Occipital lobe (tissue), 3 donors: ENCODE measurements at places on chromosomes 12 and 14. TPM values are rescaled to one million over a fixed set of nuclear protein-coding genes. Genes with fewer than 3 reads are reported as not detected.

Gene HCAR3
- total RNA-seq, result 0.16 TPM

Gene SLC5A8
- 1.4 TPM for total RNA-seq

- DNase-seq, result no peak
These were observed 22.3 kb downstream of the GPRC5D start for GRCh38 chr12:12929696-12930095.

Gene RHEBL1
- total RNA-seq, result 0.78 TPM

DNA sequence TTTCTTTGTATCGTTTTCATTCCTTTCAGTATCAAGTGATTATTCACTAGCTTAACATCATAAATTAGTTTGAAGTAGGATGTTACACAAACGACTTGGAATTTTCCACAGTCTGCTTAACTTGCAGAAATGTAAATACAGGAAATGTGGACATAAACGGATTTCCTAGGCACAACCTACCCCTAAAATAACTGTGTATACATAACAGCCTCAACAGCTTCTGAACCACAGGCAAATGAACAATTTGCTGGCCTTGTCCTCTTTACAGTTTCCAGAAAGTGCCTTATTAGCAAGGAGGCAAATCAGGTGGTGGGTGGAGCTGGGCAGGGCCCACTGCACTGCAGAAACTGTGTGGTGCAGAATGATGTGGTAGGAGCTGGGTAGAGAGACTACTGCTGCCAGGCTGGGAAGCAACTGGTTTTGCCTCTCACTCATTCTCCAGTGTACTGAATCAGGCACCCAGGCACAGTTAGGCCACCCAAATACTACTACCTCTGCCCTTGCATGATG lies 14.1 kb downstream of the DRAM1 start:
- DNase-seq, result no peak

DNA sequence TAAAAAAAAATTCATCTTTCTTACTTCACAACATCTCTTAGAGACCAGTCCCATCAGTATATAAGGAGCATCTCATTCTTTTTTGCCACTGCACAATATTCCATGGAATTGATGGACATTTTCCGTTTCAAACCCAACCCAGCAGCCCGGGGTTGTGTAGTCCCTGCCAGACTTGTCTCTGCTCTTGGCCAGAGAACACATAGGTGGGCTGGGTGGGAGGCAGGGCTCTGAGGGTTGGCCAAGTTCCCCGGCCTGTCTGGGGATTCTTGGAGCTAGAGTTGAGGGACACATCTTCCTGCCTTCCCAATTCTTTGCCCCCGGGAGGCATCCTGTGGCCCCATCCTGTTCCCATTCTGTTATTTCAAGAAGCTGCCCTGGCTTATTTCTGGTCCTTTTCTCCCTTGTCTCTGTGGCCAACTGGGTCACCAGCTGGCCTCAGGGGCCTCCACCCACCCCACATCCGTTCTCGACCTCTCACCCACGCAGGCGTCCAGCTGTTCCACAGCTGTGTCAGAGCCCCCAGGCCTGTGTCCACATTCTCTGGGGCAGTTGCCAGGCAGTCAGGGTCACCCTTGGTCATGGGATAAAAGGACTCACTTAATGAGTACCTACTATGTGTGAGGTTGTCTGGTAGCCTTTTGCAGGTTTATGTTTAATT lies 52.0 kb upstream of the CCDC63 start:
- DNase-seq, result no peak

- DNase-seq, result no peak
These were observed 227.1 kb downstream of the MSRB3 start for GRCh38 chr12:65505386-65506121.

GRCh38 chr14:36301159-36301558 lies 19.3 kb downstream of the MBIP start:
- DNase-seq, result no peak

- no peak for DNase-seq
These were observed 114.8 kb upstream of the FLRT2 start for GRCh38 chr14:85415015-85415712.

DNA sequence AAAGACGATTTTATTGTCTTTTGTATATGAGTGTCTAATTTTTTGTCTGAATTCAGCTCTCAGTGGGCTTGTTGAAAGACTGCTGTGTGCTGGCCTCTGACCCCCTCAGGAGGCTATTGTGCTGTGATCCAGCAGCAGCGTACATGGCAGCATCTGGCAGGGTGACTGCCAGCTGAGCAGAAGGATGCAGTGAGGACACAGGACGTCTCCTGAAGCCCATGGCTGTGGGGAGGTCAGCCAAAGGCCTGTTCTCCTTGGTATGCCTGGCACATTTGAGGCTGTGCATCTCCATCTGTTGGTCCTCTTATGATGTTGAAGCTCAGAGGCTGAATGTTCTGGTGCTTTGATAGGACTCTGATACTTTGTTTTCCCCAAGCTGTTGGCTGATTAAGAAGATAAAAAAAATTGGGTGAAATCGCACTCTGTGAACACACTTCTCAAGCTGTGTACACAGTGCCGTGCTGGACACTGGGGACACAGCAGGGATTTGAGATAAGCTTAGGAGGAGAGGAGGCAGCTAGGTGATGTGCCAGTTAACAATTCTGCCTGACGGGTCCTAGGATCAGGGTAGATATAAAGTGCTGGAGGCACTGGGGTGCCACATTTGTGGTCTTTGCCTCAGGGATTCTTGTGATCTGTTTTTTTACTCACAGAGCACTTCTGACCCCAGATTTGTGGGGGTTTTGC lies 37.5 kb downstream of the EID3 start:
- DNase-seq, result no peak

DNA sequence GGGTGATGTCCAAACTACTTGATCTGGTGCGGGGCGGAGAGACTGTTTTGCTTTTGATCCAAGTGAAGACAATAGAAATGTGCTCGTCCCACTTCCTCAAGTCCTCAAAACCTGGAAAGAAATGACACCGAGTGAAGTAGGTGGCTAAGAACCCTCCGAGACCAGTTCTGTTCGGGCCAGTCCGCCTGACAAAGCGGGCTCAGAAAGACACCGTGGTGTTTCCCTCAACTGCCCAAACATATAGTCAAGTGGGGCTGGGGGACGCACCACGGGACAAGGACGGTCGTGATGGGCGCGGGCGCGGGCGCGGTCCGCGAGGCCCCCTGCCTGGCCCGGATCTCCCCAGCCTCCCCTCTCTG lies 1.6 kb downstream of the PHLDA1 start:
- DNase-seq, result no peak

Gene ZDHHC22
- total RNA-seq, result 12.0 TPM

DNA sequence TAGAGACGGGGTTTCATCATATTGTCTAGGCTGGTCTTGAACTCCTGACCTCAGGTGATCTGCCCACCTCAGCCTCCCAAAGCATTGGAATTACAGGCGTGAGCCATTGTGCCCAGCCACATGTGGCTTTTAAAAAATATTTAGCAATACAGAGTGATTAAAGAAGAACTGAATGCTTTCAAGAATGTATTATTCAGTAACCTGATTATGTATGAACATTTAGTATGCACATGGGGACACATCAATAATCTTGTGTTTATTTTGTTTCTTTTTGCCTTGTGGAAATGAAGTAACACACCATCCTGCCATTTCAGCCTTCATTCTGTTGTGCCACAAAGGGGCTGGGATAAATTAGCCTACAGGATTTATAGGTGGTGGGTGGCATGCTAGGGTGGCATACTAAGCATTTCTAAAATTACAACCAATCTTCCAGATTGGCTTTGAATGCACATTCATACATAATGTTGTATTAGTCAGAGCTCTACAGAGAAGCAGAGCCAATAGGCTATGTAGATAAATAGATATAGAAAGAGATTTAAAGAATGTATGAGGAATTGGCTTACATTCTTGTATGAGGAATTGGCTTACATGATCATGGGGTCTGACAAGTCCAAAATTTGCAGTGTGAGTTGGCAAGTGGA lies 25.5 kb upstream of the TXNRD1 start:
- DNase-seq, result no peak

GRCh38 chr12:85805654-85806053 lies 30.6 kb downstream of the RASSF9 start:
- DNase-seq, result no peak

Gene PPP1R1A
- 6.7 TPM for total RNA-seq

Gene SIX4
- 0.78 TPM for total RNA-seq

DNA sequence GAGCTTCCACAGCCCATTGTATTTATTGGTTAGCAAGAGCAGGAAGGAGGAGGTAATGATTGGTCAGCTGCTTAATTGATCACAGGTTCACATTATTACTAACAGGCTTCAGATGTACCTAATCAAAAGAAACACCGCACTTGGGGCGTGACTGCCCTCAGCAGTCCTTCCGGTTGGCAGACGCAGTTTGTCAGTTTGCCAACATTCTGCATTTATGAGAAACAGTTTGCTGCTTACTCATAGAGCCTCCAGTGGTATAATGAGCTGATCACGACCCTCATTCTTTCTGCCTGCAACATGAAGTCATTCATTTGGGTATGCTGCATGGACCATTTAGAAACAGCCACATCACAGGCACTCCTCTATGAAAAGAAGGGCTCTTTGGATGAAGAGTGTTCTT lies 42.5 kb upstream of the PPM1H start:
- no peak for DNase-seq

Gene EGLN3
- 9.7 TPM for total RNA-seq

GRCh38 chr12:57802607-57803006 lies 15.9 kb downstream of the AVIL start:
- DNase-seq, result no peak

Gene INTS13
- total RNA-seq, result 29.0 TPM

- DNase-seq, result no peak
These were observed 9.1 kb upstream of the TBX5 start for GRCh38 chr12:114414866-114415524.

GRCh38 chr12:116018282-116018681 lies 259.2 kb downstream of the MED13L start:
- DNase-seq, result no peak

DNA sequence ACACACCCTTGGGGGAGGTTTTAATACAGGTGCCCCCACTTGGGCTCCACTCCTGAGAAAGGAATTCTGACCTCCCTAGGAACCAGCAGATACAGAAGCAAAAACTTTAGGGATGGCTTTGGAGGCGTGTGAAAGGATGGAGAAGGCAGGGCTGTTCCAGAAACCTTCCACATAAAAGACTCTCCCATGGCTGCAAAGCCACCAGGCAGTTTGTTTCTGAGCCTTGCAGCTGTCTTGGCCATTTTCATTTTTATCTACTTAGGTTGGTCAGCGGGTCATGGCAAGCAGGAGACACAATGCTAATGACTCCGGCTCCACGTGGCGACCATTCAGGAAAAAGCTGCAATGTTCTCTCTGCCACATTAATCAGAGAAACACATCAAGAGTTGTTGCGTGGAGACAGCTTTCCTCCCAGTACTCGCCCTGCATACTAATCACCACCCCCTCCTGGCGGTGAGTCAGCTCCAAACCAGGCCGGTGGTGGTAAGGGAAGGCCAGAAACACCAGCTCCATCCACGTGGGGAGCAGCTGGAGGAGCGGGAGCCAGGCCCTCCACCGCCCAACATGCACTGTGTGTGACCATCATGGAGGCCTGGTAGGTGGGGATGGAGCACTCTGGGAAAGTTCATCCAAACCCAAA lies 30.9 kb upstream of the IRF2BPL start:
- peak; percentile 90 for DNase-seq

Gene CNPY2
- total RNA-seq, result 40.4 TPM

Gene IFI27
- 12.2 TPM for total RNA-seq

GRCh38 chr14:100305324-100306100 lies 732 bp downstream of the SLC25A29 start:
- no peak for DNase-seq

Gene OR10P1
- not detected for total RNA-seq

Gene LPAR5
- total RNA-seq, result 0.62 TPM

- DNase-seq, result no peak
These were observed 723 bp upstream of the LRP10 start for GRCh38 chr14:22870811-22871223.

Gene HHIPL1
- total RNA-seq, result 6.4 TPM

DNA sequence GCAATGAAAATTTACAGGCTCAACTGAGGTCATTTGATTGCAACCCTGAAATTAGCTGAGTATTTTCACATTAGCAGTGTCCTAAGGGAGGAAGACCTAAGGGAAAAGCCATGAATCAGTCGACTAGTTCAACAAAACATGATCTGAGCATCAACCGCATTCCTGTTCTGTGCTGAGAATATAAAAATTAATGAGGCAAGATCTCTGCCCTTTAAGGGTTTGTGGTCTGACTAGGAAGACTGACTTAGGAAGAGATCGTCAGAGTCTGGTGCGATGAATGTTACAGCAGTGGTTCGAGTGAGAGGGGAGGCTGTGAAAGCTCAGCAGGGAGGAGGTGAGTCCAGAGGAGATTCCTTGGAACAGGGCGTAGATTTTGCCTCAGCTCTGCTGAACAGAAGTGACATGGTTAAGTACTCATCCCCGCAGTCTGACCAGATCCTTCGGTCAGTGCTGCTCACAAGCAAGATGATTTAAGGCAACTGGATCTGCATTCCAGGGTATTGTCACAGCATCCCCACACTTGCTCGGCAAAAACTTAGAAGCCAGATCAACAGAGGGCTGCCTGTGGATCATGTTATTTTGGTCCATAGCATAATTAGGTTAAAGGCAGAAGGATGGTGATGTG lies 49.6 kb downstream of the BMAL2 start:
- no peak for DNase-seq

DNA sequence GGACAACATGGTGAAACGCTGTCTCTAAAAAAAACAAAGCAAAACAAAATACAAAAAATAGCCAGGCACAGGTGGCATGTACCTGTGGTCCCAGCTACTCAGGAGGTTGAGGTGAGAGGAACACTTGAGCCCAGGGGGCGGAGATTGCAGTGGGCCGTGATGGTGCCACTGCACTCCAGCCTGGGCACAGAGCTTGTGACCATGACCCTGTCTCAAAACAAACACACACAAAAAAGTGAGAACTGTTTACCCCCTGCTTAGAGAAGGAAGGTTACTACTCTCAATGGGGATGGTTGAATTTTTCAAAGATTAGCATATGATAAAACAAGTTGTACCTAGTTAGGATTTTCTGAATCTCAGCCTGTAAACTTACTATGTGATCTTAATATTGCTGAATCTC lies 68.0 kb downstream of the ZFP36L1 start:
- no peak for DNase-seq

- DNase-seq, result no peak
These were observed 5.1 kb downstream of the E2F7 start for GRCh38 chr12:77060136-77060882.

Gene MYH6
- total RNA-seq, result not detected

- DNase-seq, result no peak
These were observed 12.7 kb downstream of the C14orf132 start for GRCh38 chr14:96051642-96052540.
